ENCODE measurements at places on chromosomes 4 and X. TPM values are rescaled to one million over a fixed set of nuclear protein-coding genes. Genes with fewer than 3 reads are reported as not detected.

DNA sequence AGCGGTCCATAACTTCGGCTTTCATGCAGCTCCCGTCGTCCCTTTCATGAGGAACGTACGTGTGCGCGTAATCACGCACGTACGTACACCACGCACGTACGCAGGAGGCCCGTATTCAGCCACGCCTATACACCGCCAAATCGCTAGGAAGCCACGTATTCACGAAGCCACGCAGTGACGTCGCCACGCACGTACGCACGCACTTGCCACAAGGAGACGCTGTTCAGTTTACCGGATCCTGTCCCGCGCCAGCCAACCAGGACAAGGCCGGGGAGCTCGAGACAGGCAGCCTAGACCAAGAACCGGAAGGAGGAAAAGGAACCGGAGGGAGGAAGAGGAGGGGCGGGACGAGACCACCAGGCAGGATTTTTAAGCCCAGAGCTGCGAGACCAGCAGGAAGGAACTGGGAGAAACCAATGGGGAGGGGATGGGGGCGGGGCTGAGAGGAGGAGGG lies at the start of gene EOLA2:
Gene EOLA2, minus strand, starts transcription at position 65 of the 454 bp plus-strand sequence. CDS start 4,617 bp downstream, outside the sequence.
- peak within 1 kb of the TSS; percentile 85 for H3K27ac ChIP-seq
- H3K36me3 ChIP-seq, result no peaks in the 10 kb centered on the region
- H3K4me1 ChIP-seq, result no peaks in the 10 kb centered on the region
- peak within 1 kb of the TSS; percentile 70 for H3K4me3 ChIP-seq
- DNase-seq, result peak; percentile 95
- no peaks in the 10 kb centered on the region for H3K27me3 ChIP-seq

Gene FHDC1
- total RNA-seq, result 18.9 TPM

DNA sequence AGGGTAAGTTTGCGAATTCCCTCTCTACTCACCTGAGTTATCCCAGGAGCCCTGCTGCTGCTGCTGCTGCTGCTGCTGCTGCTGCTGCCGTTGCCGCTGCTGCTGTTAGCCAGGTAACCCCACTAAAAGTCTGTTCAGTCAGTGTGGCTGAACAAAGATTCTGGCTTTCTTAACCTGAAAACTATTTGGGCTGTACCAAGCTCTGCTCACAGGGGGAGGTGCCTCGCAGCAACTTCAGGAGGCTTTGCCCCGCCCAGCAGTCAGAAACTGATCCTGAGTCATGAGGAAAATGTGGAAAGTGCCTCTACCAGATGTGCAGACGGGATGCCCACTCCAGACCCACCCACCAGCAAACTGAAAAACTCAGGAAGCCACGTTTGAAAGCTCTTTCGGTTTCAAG lies at the start of gene CAPN6:
Gene CAPN6, minus strand, starts transcription at position 145 of the 400 bp plus-strand sequence. CDS start 6,547 bp downstream, outside the sequence.
- peak; percentile 57 for DNase-seq
- no peaks in the 10 kb centered on the region for H3K4me1 ChIP-seq
- H3K27ac ChIP-seq, result no peak within 1 kb of the TSS
- H3K4me3 ChIP-seq, result no peak within 1 kb of the TSS

Gene DAPP1
- 0.38 TPM for total RNA-seq

Gene ZNF141
- 63.4 TPM for total RNA-seq

DNA sequence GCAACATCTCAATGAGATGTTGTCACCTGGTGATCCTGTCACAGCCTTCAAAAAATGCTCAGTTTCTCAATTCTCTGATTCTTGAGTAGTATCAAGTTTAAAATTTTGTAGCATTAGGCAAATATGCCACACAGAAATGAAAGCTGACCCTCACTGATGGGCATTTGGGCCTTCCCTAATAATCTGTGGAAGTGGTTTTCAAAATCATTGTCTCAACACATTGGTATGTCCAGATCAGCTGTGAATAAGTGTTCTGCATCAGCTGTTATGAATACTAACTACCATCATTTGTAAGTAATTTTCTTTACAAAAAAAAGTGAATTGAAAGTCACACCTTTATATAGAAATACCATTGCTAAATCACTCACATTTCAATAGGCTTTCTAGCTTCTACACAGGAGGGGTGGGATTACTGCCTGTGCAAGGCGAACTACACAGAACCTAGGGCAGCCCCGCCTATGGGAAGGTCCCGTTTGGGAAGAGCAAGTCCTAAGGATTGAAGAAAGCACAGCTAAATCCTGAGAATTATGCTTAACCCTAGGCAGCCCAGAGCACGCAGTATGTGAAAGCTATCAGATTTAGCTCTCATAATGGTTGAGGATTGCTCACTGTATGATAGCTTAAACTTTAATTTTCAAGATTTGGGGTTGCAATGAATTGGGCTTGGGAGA lies 73.4 kb downstream of the GPC3 start:
- H3K4me1 ChIP-seq, result no peaks in the 10 kb centered on the region
- H3K36me3 ChIP-seq, result no peaks in the 10 kb centered on the region
- no peaks in the 10 kb centered on the region for H3K27me3 ChIP-seq
- H3K4me3 ChIP-seq, result no peak overlapping the region
- DNase-seq, result no peak

DNA sequence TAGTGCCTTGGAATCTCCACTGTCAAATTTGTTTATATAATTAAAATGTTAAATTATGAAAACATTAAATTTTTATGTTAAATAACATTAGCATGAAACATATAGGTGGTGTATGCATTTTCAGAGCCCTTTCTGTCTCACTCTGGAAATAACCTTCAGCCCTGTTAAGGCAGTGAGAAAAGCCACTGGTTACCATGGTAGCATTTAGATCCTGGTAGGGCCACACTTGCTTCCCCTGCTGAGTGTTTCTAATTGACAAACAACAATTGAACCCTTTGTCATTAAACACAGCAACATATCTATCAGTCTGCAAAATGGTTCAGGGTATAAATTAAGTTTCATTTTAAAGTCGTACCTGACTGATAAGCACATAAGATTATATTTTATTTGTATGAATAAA lies 63.5 kb downstream of the PDK3 start:
- no peak overlapping the region for H3K27ac ChIP-seq
- H3K4me1 ChIP-seq, result no peaks in the 10 kb centered on the region
- DNase-seq, result no peak
- H3K27me3 ChIP-seq, result no peaks in the 10 kb centered on the region
- no peak overlapping the region for H3K4me3 ChIP-seq

Gene SPINK2
- 2.1 TPM for total RNA-seq

Gene FRMD7
- not detected for total RNA-seq

GRCh38 chr4:159191989-159192388 lies 89.1 kb downstream of the RAPGEF2 start:
- no peak overlapping the region for H3K4me3 ChIP-seq
- no peaks in the 10 kb centered on the region for H3K27me3 ChIP-seq
- DNase-seq, result no peak
- H3K36me3 ChIP-seq, result no peaks in the 10 kb centered on the region
- no peak overlapping the region for H3K27ac ChIP-seq

Gene AREG
- total RNA-seq, result 0.63 TPM

- no peaks in the 10 kb centered on the region for H3K36me3 ChIP-seq
- no peak for DNase-seq
- no peaks in the 10 kb centered on the region for H3K4me1 ChIP-seq
Measured at GRCh38 chrX:154333116-154333515, 37.5 kb downstream of the TKTL1 start.

DNA sequence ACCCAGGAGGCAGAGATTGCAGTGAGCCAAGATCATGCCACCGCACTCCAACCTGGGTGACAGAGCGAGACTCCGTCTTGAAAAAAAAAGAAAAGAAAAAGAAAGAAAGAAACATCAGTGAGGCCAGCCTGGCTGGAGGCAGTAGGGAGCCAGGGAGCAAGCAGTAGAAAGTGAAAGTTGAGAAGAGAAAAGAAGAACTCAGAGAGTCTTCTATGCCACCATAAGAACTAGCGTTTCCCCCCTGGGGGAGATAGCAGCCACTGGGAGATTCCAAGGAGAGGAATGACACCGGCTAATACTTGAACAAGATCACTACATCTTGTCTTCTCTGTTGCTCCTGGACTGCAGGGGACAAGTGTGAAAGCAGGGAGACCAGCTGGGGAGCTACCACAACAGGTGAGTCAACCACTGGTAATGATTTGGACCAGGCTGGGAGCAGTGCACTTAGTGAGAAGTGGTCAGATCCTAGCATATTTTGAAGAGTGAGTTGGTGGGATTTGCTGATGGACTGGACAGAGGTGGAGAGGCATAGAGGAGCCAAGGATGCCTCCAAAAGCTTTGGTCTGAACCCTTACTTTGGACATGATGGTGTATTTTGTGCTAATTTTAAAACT lies 33.4 kb downstream of the SLC2A9 start:
- no peaks in the 10 kb centered on the region for H3K27me3 ChIP-seq
- no peak overlapping the region for H3K4me3 ChIP-seq
- no peaks in the 10 kb centered on the region for H3K36me3 ChIP-seq
- H3K4me1 ChIP-seq, result peaks cover 8% of the 10 kb centered on the region
- H3K27ac ChIP-seq, result no peak overlapping the region

GRCh38 chrX:132954323-132954722 lies 4.1 kb downstream of the HS6ST2 start:
- H3K27ac ChIP-seq, result no peak overlapping the region
- H3K36me3 ChIP-seq, result no peaks in the 10 kb centered on the region
- no peak for DNase-seq
- H3K27me3 ChIP-seq, result peaks cover 9% of the 10 kb centered on the region
- peaks cover 18% of the 10 kb centered on the region for H3K4me1 ChIP-seq

Gene SYNPO2
- 11.4 TPM for total RNA-seq

DNA sequence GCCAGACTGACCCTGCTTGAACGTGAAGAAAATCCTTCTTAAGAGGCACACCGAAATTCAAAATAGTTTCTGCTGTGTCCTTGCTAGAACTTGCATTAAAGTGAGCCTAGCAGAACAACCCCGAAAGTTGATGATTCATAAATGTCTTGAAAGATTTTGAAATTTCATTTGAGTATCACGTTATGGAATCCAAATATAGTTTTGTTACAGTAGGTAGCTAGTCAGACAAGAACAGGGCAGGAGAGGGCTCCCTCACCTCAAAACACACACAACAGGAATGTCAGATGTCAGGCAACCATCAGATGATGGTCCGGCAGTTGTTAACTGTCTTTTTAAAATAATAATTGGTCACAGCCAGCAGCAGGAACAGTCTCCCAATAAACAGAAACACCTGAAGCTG lies 259.6 kb upstream of the GNPDA2 start:
- H3K27ac ChIP-seq, result no peak overlapping the region
- H3K4me1 ChIP-seq, result no peaks in the 10 kb centered on the region
- DNase-seq, result no peak
- H3K27me3 ChIP-seq, result no peaks in the 10 kb centered on the region
- no peaks in the 10 kb centered on the region for H3K36me3 ChIP-seq

Gene TRIM60
- total RNA-seq, result not detected

DNA sequence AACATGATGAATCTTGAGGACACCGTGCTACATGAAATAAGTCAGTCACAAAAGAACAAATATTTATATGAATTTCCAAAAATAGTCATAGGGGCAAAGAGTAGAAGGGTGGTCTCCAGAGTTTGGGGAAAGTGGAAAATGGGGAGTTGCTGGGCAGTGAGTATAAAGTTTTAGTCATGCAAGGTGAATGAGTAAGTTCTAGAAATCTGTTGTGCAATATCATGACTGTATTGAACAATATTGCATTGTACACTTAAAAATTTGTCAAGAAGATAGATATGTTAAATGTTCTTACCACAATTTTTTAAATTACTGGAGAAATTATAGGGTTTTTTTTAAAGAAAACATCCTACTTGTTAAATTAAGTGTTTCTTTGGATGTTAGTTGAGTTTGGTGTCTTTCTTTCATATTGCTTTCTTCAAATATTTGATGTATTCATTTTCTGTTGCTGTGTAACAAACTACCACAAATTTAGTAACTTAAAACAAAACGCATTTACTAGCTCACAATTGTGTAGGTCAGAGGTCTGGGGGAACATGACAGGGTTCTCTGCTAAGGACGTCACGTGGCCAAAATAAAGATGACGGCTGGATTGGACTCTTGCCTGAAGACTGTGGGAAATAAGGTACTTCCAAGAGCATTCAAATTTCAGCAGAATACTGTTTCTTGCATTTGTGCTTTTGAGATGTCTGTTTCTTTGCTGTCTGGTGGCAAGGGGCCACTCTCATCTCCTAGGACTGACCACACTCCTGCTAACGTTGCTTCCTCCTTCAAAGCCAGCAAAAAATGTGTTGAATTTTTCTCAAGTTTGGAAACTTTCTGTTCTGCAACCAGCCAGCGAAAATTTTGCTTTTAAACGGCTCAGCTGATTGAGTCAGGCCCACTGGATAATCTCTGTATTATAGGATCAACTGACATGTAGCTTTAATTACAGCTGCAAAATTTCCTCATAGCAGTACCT lies 76.7 kb downstream of the CPEB2 start:
- DNase-seq, result no peak
- H3K4me1 ChIP-seq, result no peaks in the 10 kb centered on the region
- no peaks in the 10 kb centered on the region for H3K36me3 ChIP-seq
- H3K4me3 ChIP-seq, result no peak overlapping the region
- no peak overlapping the region for H3K27ac ChIP-seq
- H3K27me3 ChIP-seq, result no peaks in the 10 kb centered on the region

GRCh38 chr4:160019936-160020335 lies 917.1 kb downstream of the RAPGEF2 start:
- DNase-seq, result no peak
- no peaks in the 10 kb centered on the region for H3K4me1 ChIP-seq
- no peak overlapping the region for H3K27ac ChIP-seq
- H3K36me3 ChIP-seq, result no peaks in the 10 kb centered on the region
- no peak overlapping the region for H3K4me3 ChIP-seq

- no peak overlapping the region for H3K4me3 ChIP-seq
- H3K27me3 ChIP-seq, result no peaks in the 10 kb centered on the region
- H3K4me1 ChIP-seq, result no peaks in the 10 kb centered on the region
- DNase-seq, result no peak
- H3K27ac ChIP-seq, result no peak overlapping the region
- no peaks in the 10 kb centered on the region for H3K36me3 ChIP-seq
Measured at GRCh38 chr4:110867251-110867960, 244.5 kb upstream of the PITX2 start.

Gene CFAP99
- total RNA-seq, result 0.27 TPM

- no peaks in the 10 kb centered on the region for H3K27me3 ChIP-seq
- H3K4me3 ChIP-seq, result no peak overlapping the region
- H3K27ac ChIP-seq, result no peak overlapping the region
- no peaks in the 10 kb centered on the region for H3K4me1 ChIP-seq
- DNase-seq, result no peak
- H3K36me3 ChIP-seq, result no peaks in the 10 kb centered on the region
Measured at GRCh38 chr4:86521373-86521969, 72.6 kb upstream of the PTPN13 start.

GRCh38 chrX:49166914-49167739 lies 4.6 kb downstream of the MAGIX start:
- no peaks in the 10 kb centered on the region for H3K27me3 ChIP-seq
- H3K4me1 ChIP-seq, result peaks cover 7% of the 10 kb centered on the region
- H3K36me3 ChIP-seq, result no peaks in the 10 kb centered on the region
- H3K4me3 ChIP-seq, result peak overlapping the region; percentile 10

GRCh38 chrX:82756272-82756671 lies 751.8 kb upstream of the POU3F4 start:
- no peak for DNase-seq
- no peaks in the 10 kb centered on the region for H3K36me3 ChIP-seq
- no peaks in the 10 kb centered on the region for H3K4me1 ChIP-seq

DNA sequence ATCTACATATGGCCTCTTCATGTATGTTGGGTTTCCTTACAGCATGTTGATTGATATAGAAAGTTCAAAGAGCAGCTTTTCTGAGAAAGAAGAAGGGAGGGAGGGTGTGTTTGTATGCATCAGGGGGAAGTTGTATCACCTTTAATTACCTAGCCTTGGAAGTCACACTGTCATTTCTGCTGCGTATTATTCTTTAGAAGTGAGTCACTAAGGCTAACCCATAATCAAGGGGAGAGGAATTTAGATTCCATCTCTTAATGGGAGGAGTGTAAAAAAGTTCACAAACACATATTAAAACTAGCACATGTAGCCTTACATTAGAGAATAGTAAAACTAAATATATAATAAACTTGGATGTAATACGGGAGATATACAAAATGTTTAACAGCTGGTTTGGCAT lies 86.5 kb upstream of the CBLL2 start:
- H3K27me3 ChIP-seq, result no peaks in the 10 kb centered on the region
- no peak for DNase-seq
- H3K4me1 ChIP-seq, result no peaks in the 10 kb centered on the region

Gene SASH3
- total RNA-seq, result 3.2 TPM

Measured in thyroid gland (tissue), 4 donors.